ENCODE measurements at places on chromosomes 5 and 9.

- DNase-seq, result no peak
These were observed 3.3 kb upstream of the DNLZ start for GRCh38 chr9:136366826-136367225.

DNA sequence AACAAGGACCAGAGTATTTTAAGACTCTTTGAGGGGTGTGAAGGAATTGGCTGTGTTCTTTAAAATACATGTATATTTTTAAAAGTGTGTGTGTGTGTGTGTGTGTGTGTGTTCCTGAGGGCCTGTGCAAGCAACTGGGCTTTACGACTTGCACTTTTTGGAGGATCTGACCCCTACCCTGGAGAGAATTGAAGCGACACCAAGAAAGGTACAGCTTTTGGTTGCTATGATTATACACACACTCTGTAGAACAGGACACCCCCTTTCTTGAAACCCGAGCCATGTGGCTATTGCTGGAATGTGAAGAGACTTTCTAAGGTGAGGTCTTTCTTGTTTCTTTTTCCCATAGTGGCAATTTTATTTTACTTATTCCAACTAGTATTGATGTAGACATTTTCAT, 988 bp downstream of the SHISAL2B start:
- DNase-seq, result no peak

- DNase-seq, result no peak
These were observed 126.3 kb downstream of the HMHB1 start for GRCh38 chr5:143938230-143938629.

DNA sequence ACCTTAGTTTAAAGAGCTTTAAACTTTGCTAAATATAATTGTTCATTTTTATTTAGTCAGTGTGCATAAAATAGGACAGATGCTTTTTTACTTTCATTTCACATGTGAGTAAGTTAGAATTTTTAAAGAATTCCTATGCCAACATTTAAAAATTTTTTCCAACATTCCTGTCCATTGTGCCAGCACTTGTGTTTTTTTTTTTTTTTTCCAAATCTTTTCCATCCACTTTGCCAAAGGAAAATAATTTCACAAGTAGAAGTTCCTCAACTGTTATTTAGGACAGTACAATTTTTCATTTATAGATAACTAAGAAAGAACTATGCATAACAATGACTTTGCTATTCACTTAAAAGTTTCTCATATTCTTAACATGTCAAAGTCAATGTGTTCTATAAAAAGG, 189.5 kb downstream of the ADAMTS6 start:
- no peak for DNase-seq

- no peak for DNase-seq
These were observed 58.5 kb downstream of the MAT2B start for GRCh38 chr5:163563880-163564279.

- DNase-seq, result no peak
These were observed 668.5 kb downstream of the ISL1 start for GRCh38 chr5:52051759-52052158.

- DNase-seq, result no peak
These were observed 12.6 kb downstream of the ISL1 start for GRCh38 chr5:51395666-51396356.

- DNase-seq, result no peak
These were observed 4.3 kb upstream of the LNPEP start for GRCh38 chr5:96931605-96932004.

DNA sequence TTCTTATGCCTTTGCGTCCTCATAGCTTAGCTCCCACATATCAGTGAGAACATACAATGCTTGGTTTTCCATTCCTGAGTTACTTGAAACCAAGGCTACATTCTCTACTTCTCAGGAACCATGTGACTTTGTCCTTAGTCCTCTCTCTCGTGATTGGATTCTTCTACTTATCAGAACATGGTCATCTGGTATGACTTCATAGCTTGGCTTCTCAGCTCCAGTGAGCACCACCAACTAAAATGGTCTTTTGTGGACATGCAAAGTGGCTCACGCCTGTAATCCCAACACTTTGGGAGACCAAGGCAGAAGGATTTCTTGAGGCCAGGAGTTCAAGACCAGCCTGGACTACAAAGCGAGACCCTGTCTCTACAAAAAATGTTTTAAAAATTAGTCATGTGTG, 81.2 kb upstream of the NIPBL start:
- DNase-seq, result no peak

GRCh38 chr5:55821731-55822512, 29.2 kb upstream of the IL31RA start:
- no peak for DNase-seq

DNA sequence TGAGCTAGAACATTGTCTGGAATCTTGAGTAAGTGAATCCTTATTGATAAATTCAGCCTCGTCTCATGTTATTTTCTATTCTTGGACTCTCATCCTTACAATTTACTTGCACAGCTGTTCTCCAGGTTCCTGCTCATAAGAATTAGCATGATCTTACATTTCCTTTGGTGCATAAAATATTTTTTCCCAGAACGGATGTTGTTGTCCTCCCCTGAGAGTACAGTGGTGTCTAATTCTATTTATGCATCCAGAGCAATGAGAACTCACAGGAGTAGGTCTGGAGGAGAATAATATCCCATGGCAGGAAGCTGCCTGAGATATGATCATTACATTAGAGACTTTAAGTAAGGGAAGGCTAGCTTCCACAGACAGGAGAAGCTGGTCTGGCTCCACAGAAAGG, 178.4 kb upstream of the MAST4 start:
- DNase-seq, result no peak

DNA sequence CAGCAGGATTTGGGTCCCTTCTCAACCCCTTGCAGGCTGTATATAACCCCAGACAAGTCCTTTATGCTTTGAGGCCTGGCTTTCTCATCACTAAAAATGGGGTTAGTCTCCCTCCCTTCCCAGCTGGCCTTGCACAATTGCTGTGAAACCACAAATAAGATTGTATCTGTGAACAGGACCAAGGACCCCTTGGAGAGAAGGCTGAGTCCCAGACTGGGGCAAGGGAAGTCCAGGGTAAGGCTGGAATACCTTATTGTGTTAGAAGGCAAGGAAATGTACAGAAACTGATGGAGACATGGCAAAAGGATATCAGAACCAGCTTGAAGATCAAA, 11.4 kb downstream of the MACROH2A1 start:
- no peak for DNase-seq

- no peak for DNase-seq
These were observed 112.9 kb downstream of the ST8SIA4 start for GRCh38 chr5:100790170-100790665.

- no peak for DNase-seq
These were observed 149.7 kb upstream of the ZNF366 start for GRCh38 chr5:72656756-72657513.

DNA sequence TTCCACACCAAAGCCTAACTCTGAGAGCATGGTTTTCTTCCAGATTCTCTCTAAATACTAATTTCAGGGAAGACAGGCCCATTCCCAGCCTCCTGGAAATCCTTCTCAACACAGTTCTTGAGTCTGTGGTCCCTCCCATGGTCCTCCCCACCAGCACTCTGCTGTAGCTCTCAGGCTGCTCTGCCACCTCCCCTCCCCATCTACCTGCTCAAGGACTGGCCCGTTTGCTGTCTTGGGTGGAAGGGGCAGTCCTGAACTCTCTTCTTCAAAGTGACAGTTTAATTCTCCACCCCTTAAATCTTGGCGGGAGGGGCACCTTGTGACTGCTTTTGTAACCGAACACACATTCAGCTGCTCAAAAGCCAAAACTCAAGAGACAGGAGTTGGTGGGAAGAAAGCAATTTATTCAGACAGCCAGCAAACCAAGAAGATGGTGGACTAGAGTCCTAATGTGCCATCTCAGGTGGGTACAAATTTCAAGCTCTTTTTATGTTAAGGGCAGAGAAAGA, 7.6 kb upstream of the LCN15 start:
- DNase-seq, result no peak

GRCh38 chr5:158451203-158451992, 592.5 kb upstream of the CLINT1 start:
- no peak for DNase-seq

- DNase-seq, result peak; percentile 94
These were observed 131.4 kb upstream of the LHFPL2 start for GRCh38 chr5:78779771-78780616.

DNA sequence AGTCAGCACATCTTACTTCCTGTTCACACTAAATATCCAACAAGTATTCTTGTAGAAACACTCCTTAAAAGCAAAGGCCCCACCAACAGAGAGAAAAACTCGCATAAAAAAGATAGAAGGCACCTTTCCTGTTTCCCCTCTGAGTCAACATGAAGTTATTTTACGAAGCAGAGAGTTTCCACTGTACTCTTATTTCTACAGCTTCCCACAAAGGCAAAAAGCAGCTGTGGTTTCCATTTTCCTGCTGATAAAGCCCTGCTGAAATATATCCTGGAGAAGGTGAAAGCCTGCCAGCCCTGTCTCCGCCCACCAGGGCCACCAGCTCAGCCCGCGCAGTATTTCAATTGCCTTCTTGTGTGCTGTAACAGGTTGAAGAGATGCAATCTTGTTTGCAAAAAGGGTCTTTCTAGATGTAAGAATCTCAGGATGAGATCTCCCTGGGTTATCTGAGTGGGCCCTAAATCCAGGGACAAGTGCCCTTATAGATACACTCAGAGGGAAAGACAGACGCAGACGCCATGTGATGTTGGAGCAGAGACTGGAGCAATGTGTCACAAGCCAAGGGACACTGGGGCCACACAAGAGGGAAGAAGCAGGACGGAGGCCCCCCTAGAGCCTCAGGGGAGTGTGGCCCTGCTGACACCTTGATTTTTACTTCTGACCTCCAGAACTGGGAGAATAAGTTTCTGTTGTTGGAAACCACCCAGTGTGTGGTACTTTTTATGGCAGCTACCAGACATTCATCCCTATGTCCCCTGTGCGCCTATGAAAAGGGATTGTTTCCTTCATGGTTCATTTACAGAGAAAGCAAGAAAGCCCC, 19.9 kb downstream of the SEMA4D start:
- DNase-seq, result no peak

DNA sequence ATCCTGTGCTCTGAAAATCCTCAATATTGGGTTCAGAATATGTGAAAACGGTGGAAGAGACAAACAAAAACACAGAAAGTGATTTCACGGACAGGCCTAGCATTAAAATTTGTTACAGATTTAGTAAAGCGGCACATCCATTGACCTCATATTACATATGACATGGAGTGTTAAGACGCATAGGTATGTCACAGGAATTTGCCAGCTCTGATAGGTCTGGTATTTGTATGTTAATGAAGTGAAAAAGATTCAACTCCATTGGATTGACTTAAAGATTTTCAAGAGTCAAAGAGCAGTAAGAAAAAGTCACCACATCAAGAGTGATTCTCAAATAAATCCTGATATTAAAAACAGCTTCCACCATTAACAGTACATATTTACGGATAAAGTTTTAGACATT, 396.5 kb upstream of the SEMA6A start:
- no peak for DNase-seq

- no peak for DNase-seq
These were observed 62.7 kb downstream of the RGMB start for GRCh38 chr5:98836175-98836574.

DNA sequence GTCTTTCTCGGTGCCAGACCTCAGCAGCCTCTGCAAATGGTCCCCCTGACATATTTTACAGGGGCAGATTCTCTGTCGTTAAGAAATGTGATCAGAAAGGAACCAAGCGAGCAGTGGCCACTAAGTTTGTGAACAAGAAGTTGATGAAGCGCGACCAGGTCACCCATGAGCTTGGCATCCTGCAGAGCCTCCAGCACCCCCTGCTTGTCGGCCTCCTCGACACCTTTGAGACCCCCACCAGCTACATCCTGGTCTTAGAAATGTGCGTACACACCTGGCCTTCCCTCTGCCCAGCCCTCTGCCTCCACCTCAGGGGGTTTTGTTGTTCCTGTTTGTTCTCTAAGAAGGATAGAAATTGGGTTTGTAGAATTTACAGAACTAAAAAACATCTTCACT, 77.3 kb upstream of the OTULINL start:
- no peak for DNase-seq

- DNase-seq, result no peak
These were observed 75.0 kb upstream of the ICE1 start for GRCh38 chr5:5347442-5347841.

GRCh38 chr5:36494841-36495601, 111.4 kb upstream of the SLC1A3 start:
- DNase-seq, result no peak

DNA sequence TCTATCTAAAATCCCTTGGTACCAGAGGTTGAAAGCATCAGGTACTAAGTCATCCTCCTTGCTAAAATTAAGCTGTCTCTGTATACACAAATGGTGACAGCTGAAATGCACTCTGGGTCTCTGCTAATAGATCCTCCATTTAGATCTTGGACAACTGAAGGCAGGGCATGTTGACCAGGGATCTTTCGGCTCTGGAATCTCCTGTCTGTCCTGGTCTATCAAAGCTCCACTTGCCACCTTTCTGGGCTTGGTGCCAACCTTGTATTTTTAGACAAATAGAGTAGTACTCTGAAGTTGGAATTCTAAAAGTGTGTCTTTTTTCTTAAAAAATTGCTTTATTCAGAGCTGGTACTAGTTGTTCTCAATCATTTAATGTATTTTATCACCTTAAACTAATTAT, 135.2 kb upstream of the HMHB1 start:
- no peak for DNase-seq

DNA sequence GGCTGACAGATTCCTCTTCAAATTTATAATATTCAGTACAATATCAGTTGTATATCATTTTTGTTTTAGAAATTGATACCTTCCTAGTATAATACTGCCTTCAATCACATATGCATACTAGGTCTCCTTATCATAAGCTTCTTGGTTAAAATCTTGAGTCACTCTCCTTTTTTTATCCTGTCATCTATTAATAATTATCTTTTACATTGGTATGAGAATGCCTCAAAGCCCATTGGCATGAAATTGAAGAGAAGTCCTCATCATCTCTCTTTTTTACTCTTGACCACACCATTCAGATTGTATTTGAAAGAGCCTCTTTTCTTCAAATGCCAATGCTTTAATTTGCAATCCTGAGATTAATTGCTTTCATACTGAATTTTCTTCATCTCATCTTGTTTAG, 810.3 kb downstream of the BRINP1 start:
- DNase-seq, result no peak

GRCh38 chr9:113941526-113941925, 65.4 kb downstream of the ZNF618 start:
- DNase-seq, result no peak
